ENCODE measurements at places on chromosomes 2 and 18. TPM values are rescaled to one million over a fixed set of nuclear protein-coding genes. Genes with fewer than 3 reads are reported as not detected.

The ASIC4 gene
- total RNA-seq: 0.12 TPM

The CDK15 gene
- total RNA-seq: 0.72 TPM

The VWC2L gene
- not detected for total RNA-seq

The LYPD6B gene
- 3.4 TPM for total RNA-seq

The TNFAIP6 gene
- total RNA-seq: 0.57 TPM

The ARPC2 gene
- total RNA-seq: 282 TPM

The CCDC68 gene
- 46.8 TPM for total RNA-seq

The SNED1 gene
- total RNA-seq: 4.6 TPM

The FBXO48 gene
- 1.5 TPM for total RNA-seq

The GALNT3 gene
- 117 TPM for total RNA-seq

The WNT6 gene
- 0.25 TPM for total RNA-seq

The ELAC1 gene
- 11.3 TPM for total RNA-seq

The HOXD12 gene
- not detected for total RNA-seq

The GATA6 gene
- total RNA-seq: 52.7 TPM

The RTN4 gene
- 199 TPM for total RNA-seq

The MYO1B gene
- total RNA-seq: 75.0 TPM

The HOXD13 gene
- 0.77 TPM for total RNA-seq

The CD226 gene
- total RNA-seq: 1.0 TPM

The ALK gene
- total RNA-seq: not detected

The PLB1 gene
- 3.0 TPM for total RNA-seq

The CGREF1 gene
- total RNA-seq: 1.3 TPM

The SMYD1 gene
- not detected for total RNA-seq

The TOGARAM2 gene
- 0.59 TPM for total RNA-seq

The TDRD15 gene
- not detected for total RNA-seq

The FIGN gene
- 0.89 TPM for total RNA-seq

The REG1A gene
- total RNA-seq: 5.2 TPM

The CPLX4 gene
- not detected for total RNA-seq

The POTEC gene
- total RNA-seq: not detected

The TCF23 gene
- 0.07 TPM for total RNA-seq

The ERFE gene
- total RNA-seq: 0.50 TPM

The PREB gene
- total RNA-seq: 72.1 TPM

The TUBA3E gene
- not detected for total RNA-seq

The PIKFYVE gene
- total RNA-seq: 14.6 TPM

The KIF1A gene
- total RNA-seq: 1.9 TPM

Data from colonic mucosa (tissue), 4 donors.